ENCODE measurements at places on chromosomes 5 and 9.

GRCh38 chr5:178209334-178210072, 5.2 kb downstream of the HNRNPAB start:
- DNase-seq, result no peak

DNA sequence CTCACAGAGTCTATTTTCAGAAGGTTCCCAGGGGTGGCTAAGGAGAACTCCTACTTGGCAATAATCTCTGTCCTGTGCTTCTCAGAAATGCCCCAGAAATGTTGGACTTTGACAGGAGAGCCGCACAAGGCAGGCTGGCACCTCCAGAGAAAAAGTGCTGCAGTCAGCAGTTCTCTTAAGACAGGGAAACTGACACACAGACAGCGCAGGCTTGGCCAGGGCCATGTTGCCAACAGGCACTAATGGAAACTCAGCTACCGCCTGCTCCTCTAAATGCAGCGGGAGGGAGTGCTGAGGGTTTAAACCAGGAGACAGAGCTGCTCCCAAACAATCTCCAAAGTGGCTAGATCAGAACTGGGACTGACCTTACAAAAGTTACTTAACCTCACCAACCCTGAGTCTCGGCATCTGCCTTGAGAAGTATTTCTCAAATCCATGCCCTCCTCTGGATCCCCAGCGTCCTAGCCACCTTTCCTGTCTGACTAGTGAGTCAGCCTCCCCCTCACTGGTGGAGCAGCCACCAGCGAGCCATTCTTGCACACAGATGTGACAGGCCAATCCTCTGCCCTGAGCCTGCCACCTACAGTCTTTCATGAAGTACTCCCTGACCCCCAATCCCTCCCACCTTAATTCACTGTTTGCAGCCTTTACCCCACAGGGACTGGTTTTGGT, 186.4 kb downstream of the CDK5RAP2 start:
- DNase-seq, result peak; percentile 22

GRCh38 chr9:110591526-110591925, 12.0 kb upstream of the SVEP1 start:
- DNase-seq, result no peak

DNA sequence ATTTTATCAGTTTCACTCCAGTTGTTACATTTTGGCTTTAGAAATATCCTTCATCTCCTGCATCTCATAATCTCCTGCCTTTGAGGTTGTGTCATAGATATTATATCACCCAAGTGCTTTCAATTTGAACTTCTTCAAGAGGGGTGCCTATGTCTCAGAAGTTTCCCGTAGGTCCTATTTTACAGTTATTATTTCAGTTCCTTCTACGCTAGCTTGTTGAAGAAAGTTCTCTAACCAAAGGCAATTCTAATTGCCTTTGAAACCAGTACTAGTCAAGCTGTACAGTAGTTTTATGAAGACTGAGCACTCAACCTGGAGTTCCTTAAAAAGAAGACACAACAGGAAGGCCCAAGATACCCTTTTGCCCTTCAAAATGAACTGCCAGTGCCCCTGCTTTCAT, 116.4 kb downstream of the ZCCHC7 start:
- DNase-seq, result no peak

GRCh38 chr5:113056988-113057387, 80.4 kb downstream of the DCP2 start:
- no peak for DNase-seq

- DNase-seq, result no peak
Observed at GRCh38 chr9:110545705-110546104, 33.8 kb downstream of the SVEP1 start.

DNA sequence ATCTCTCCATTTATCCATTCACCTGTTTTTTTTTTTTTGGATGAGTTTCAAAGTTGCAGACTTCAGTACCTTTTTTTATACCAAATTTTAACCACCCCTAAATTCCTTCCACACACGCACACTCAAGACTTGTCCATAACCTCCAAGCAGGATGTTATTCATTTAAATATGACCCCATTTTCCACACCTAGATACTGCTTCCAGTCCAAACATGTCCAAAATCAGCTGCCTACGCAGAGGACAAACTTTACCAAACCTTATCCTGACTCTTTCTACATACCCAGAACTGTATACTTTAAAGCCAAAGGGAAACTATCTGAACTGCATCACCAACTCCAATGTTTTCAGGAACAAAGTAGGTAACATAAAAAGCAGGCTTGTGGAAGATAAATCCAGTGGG, 36.0 kb upstream of the FYB1 start:
- no peak for DNase-seq

GRCh38 chr5:68287976-68288706, 72.6 kb downstream of the PIK3R1 start:
- DNase-seq, result no peak

DNA sequence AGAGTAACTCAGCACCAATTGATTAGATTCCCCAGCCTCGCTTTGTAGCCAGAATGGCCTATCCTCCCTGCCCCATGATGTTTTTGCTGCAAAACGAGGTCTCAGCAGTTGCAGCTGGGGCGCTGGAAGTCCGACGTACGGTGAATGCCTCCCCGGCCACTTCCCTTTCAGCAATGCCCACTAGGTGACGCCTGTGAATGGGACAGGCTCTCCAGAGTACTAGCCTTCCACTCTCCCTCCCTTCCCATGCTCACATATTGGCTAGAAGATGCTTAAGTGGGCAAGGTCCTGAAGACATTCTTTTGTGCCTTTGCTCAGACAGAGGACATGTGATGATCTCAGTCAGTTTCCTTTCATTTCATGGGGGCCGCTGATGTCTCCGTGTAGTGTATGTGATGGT, 50.8 kb downstream of the DMRT2 start:
- peak; percentile 19 for DNase-seq

GRCh38 chr5:156414391-156414790, 87.4 kb downstream of the SGCD start:
- DNase-seq, result no peak

GRCh38 chr5:27434335-27434734, 395.9 kb upstream of the CDH9 start:
- DNase-seq, result no peak

GRCh38 chr5:110377943-110378342, 348.5 kb downstream of the TMEM232 start:
- no peak for DNase-seq

GRCh38 chr9:129414377-129414992, 206.4 kb downstream of the C9orf50 start:
- DNase-seq, result no peak

DNA sequence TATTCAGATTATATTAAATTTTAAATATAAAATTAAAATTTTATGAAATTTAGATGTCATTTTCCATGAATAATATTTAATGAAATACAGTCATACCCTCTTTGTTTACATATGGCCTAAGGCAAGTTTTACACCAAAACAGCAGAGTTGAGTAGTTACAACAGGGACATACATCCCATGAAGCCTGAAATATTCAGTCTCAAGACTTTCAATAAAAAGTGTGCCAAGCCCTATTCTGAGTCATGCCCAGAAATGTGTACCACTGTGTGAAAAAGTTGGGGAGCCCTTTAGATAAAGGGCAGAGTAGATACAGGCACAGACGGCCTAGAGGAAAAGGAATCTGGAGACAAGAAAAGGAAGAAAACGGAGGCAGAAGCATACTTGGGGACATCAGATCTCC, 261.3 kb downstream of the SGCD start:
- DNase-seq, result no peak

- no peak for DNase-seq
Observed at GRCh38 chr9:95148208-95148520, 169.3 kb downstream of the FANCC start.

DNA sequence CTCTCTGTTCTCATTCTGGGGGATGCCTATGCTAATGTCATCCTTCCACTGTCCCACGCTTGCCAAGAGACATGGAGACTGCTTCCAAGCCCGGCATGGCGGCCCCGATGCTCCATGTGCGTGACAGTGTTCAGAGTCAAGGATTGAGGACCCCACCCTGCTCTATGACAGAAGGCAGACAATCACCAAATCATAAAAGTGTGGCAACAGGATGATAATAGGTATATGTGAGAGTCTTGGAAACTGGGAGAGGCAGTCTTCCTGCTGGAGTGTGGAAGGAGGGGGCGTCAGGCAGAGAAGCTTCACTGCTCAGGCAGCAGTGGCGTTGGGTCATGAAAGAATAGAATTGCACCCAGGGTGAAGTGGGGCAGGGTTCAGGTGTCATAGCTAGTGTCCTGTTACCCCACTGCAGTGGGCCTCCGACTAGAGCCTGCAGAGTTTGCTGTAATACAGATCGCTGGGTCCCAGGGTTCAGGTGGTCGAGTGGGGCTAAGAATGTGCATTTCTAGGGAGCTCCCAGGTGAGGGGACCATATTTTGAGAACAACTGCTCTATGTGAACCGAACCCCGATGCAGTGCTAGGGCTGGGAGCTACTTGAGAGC, 12.5 kb upstream of the GADD45G start:
- DNase-seq, result no peak

DNA sequence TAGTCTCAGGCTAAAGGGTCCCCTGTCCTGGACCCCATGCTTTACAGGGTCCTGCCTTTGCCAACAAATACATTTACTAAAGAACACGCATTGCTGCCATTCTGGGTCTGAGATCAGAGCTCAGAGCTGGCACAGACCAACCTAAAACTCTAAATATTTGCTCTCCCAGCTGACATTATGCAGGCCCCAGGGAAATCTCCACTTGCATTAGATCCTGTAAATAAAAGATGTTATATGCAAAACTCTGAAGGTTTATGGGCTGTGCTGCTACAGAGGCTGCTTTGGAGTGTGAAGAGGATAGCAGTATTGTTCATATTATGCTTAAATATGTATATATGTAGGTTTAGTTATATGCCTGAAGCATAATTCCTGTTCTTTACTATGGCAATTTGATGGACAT, 35.9 kb upstream of the RANBP3L start:
- DNase-seq, result no peak

GRCh38 chr5:161546470-161547301, at the start of gene GABRB2:
GABRB2 (minus strand) TSS chr5:161546725; CDS start chr5:161546643, 82 bp downstream.
- DNase-seq, result no peak

GRCh38 chr5:133741818-133742355, 129.5 kb upstream of the FSTL4 start:
- DNase-seq, result no peak

DNA sequence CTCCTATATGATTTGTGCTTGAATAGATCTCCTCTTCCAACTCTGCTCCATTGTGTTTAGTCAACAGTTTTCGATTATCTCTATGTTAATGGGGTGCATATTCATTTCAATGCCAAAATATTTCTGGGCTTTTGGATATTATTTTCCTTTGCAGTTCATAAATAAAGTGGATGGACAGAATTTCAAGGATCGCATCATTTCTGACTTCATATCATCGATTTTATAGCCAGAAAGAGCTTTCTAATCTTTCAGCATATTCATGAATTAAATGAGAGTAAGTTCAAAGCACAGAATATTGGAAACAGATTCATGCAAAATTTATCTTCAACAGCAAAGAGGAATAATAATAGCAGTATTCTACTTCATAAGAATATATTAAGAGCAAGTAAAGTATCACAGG, 60.0 kb upstream of the MINAR2 start:
- no peak for DNase-seq

GRCh38 chr5:107451028-107451427, 219.7 kb downstream of the EFNA5 start:
- no peak for DNase-seq

DNA sequence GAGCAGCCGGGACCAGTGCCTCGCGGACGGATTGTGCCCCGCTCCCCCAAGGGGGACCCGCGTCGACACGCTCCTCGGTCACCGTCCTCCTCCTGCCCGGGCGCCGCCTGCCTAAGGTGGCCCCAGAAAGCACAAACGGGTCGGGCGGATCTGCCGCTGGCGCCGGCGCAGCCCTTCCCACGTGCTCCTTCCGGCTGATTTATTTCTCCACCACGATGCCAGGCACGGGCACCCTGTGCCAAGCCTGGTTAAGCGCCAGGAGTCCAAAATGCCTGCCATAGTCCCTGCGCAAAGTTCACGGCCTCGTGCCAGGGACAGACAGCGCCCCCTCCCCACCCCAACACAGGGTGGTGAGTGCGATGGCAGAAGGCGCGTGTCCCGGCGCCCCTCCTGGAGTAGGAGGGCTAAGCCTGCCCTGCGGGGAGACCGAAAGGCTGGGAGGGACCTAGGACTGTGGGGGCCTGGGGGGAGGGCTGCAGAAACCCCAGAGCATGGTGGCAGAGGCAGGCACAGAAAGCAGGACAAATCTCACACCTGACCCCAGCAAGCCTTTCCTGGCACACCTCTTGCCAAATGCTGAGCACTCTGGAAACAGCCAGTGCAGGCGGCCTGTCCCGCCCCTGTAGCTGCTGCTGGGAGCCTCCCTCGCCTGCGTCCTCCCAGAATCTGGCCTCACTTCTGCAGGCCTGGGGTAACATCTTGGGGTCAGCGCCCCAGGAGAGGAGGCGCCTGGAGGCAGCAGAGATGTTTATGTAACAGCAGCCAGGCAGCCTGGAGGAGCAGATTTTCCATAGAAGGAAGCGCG, 1.1 kb upstream of the NOTCH1 start:
- DNase-seq, result peak; percentile 53

DNA sequence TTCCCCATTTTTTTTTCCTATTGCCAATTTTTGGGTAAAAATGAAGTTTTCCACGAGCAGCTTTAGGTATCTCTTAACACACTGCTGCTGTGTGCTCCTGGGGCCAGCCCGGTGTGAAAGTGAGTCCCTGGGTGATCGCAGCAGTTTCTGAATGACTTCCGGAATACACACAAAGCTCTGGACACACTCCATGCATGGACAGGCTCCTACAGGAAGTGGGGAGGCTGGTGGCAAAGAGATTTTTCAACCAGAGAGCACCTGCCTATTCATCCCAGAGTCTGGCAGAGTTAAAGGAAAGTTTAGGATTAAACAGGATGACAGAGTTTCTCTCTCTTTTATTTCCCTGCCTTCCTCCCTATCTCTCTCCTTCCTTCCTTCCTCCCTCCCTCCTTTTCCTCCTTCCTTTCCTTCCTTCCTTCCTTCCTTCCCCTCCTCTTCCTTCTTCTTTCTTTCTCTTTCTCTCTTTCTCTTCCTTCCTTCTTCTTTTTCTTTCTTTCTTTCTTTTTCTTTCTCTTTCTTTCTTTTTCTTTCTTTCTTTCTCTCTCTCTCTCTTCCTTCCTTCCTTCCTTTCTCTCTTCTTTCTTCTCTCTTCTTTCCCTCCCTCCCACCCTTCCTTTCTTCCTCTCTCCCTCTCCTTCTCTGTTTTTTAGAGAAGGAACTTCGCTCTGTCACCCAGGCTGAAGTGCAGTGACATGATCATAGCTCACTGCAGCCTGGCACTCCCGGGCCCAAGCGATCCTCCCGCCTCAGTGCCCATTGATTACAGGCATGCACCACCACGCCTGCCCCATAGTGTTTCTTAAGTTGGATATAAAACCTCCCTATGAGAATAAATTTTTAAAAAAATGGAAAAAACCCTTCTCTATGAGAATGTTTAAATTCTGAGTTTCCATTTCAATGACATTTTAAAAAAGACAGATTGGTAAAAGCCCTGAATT, 38.7 kb upstream of the UBTD2 start:
- DNase-seq, result no peak

- peak; percentile 72 for DNase-seq
Observed at GRCh38 chr5:118919016-118919415, 69.3 kb downstream of the DTWD2 start.

Measured in HFF-Myc (cell line).